ENCODE measurements at places on chromosomes 6 and 20. TPM values are rescaled to one million over a fixed set of nuclear protein-coding genes. Genes with fewer than 3 reads are reported as not detected.

DNA sequence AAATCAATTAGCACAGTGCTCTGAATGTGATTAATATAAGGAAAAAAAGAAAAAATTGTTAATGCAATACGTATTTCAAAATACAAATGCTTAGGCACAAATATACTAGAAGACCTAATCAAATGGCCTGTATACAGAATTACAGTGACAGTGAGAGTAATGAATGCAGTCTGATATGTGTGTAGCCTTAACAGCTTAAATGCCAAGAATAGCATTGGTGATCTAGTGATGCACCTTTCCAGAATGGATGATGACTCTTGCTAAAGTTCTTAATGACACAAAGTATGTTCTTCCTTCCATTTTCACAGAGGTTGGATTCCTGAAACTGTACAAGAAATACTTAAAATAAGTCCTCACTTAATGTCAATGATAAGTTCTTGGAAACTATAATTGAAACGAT is 131.0 kb downstream of the CDKAL1 start:
- DNase-seq: no peak

DNA sequence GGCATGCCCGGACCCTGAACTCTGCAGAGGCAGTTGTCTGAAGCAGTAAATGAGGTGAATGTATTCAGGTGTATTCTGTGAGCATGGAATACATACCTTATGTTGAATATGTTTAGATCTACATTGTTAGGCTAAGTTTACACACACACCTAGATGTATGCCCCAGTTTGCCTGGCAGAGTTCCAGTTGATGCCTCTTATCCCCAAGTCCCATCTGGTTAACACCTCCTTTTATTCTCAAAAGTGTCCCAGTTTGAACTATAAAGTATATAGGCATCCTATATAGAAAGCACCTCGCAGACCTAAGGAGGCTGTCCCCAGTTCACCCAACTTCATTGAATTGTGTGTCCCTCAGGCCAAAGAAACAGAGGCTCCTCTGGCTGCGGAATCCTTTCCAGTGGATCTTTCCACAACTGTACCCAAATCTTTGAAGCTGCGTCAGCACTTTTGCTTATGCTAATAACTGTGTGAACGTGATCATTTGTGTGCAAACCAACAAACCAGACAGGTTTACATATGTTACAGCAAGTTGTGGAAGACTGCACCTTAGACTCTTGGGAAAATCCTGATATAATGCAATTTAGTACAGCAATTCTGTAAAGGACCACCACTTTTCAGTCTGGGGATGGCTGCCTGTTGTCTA is 4.8 kb upstream of the DHX35 start:
- DNase-seq: no peak

Gene MDFI
- polyA plus RNA-seq: 51.3 TPM

GRCh38 chr6:56314683-56315523 is 67.5 kb upstream of the COL21A1 start:
- peak; percentile 27 for DNase-seq

Gene CTAGE9
- polyA plus RNA-seq: not detected

Gene PTK7
- 46.5 TPM for polyA plus RNA-seq

DNA sequence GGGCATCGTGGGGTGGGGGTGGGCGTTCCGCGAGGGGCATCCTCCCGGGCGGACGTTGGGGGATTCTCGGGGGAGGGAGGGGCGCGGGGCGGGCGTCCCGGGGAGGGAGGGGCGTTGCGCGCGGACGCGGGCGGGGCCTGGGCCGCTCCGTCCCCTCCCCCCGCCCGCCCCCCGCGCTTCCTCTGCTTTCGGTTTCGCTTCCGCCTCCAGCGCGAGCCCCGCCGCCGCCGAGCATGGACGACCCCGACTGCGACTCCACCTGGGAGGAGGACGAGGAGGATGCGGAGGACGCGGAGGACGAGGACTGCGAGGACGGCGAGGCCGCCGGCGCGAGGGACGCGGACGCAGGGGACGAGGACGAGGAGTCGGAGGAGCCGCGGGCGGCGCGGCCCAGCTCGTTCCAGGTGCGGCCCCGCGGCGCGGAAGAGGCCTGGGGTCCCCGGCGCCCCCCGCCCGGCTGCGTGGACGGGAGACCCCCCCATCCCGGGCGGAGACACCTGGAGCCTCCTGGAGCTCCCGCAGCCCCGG is at the start of gene OGFR:
Gene OGFR (plus strand): TSS at position 209 of the 528 bp plus-strand sequence. CDS start 25 bp downstream, at position 234.
- DNase-seq: peak; percentile 58

Gene MCHR2
- polyA plus RNA-seq: not detected

Gene SPATS1
- polyA plus RNA-seq: not detected

DNA sequence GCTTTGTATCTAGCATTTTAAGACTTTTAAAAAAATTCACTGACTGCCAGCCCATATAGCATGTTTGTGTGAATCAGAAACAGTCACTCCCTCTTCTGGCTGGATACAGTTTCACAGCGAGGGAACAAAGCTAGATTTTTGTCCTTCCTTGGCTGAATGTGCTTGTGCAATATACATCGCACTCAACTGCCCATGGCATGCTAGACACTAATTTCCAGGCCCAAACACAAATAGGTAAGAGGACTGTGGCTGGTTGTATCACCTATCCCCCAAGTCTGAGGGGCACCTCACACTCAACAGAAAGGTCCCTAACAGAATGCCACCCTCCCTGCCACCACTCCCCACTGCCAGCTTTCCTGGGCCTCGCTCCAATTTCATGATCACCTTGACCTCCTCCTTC is 16.2 kb upstream of the BLCAP start:
- peak; percentile 20 for DNase-seq

DNA sequence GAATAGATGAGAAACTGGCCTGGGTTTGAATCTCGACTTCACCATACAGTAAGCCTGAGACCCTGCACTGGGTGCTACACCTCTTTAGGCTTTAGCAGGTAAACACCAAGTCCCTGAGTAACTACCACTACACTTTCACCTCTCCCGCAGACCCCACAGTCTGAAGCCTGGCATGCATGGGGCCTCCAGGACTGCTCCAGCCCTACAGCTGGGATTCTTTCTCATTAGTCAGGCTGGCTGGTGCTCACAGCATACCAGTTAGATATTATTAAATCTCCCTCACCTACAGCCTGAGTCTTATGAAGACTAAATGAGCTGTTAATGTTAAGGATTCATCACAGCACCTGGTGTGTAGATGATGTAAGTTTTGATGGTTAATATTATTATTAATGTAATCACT is 388.7 kb downstream of the ARHGAP18 start:
- DNase-seq: no peak

Gene CCN2
- polyA plus RNA-seq: 39.5 TPM

GRCh38 chr6:144104898-144105487 is 9.6 kb upstream of the SF3B5 start:
- peak; percentile 78 for DNase-seq

DNA sequence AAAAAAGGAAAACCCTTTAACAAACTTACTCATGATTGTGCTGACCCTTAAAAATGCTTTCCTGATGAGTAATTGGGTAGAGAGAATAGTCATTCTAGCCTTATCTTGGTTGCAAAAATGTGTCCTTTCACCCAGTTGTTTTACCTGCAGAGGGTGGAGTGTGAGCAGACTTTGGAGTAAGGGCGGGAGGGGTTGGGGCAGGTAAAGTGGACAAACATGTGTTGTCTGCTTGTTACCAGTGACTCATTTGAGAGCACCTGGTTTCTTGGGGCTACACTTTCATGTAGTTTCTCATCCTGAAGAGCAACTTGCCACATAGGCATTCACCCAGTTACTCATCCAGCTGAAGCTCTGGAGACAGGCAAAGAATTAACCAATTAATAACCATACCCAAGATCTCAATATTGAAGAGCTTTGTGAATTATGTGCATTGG is 121.1 kb downstream of the TNFRSF21 start:
- no peak for DNase-seq

Gene PAX1
- 2.2 TPM for polyA plus RNA-seq

GRCh38 chr6:79863566-79863965 is 83.8 kb downstream of the ELOVL4 start:
- DNase-seq: no peak

Gene WFDC12
- not detected for polyA plus RNA-seq

DNA sequence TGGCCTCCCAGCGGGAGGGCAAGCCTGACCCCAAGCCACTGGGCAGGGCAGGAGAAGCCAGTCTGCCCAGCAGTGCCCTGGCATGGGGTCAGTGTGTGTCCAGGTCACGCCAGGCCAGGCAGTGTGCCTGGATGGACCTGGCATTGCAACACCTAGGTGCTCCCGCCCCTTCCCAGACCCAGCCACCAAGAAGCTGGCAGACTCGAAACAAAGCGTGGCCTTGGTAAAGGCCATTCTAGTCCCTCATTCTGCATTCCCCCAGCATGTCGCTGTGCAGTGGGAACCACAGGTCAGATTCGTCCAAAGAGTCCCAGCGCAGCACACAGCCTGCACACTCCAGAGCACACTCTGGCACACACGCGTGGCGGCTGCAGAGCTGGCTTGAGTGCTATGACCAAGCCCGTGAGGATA is 19.3 kb upstream of the APMAP start:
- no peak for DNase-seq

Gene ZBTB46
- polyA plus RNA-seq: 14.2 TPM

DNA sequence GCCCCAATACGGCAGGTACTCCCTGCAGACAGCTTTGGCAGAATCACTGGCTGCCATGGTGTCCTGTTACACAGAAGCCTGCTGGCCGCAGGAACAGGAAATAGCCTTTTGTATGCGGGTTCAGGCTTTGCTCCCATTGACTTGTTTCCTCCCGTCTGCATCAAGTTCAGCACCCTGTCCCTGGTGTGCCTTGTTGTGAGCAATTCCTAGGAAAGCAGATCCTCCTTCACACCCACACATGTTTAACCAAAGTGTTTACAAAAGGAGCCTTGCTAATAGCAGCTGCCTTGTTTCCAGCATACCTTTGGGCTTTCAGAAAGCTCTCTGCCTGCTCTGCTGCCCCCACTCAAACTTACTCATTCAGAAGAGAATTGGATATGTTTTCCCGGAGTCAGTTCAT is 127.2 kb upstream of the SUPT3H start:
- no peak for DNase-seq

DNA sequence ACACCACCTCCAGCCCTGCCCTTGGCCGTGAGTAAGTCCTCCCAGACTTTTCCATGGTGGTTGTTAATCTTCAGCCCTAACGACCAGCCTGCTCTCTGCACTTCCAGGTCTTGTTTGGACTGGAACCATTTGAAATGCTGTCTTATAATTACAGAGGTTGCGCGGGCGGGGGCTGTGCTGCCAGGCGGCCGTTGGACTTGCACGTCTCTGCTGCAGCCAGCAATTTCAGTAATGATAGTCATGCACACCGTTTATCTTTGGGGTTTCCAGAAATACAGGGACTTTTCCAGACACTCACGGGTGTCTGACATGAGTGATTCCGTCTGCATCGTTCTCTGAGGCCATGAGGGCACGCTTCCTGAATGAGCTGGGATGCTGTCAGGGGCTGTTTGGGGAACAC is 118.2 kb downstream of the BMP7 start:
- no peak for DNase-seq

GRCh38 chr6:89297695-89298351 is 17.3 kb downstream of the GABRR2 start:
- DNase-seq: peak; percentile 93

Gene SLC35D3
- not detected for polyA plus RNA-seq

GRCh38 chr6:56715741-56716140 is 73.1 kb upstream of the DST start:
- no peak for DNase-seq

DNA sequence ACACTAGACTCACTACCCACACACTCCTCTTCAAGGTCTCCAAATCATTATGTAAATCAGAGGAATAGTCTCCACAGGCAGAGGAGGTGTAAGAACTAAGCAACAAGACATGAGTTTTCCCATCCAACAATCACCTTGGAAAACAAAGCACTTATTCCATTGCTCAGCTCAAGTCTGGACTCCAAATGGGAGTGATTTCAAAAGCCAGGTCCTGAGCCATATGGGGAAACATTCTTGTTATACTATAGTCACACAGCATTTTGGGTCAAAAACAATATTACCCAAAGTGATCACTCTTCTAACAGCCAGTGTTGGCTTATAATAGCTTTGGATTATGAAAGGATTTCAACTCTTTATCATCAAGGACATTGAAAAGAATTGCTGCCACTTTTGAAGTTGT is 3.6 kb upstream of the PRPH2 start:
- no peak for DNase-seq

- DNase-seq: no peak
Observed at GRCh38 chr6:15480525-15480924, 182.3 kb downstream of the DTNBP1 start.

Gene TSBP1
- polyA plus RNA-seq: not detected

DNA sequence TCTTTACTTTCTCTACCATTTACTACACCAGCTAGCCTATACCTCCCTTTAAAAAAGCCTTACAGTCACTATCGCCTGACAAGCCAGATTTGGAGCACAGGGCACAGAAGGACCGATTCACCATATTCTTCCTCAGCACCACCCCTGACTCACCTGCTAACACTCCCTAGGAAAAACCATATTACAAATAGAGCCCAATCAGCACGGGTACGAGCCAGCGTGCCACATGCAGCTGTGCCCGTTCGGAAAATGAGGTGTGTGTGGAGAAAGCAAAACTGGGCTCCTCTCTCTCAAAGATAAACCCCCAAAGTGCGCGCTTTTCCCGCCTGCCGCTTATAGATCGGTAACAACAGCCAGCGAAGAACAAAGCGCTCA is 1.2 kb downstream of the SYNCRIP start:
- no peak for DNase-seq

GRCh38 chr6:23775127-23775526 is 350.9 kb upstream of the NRSN1 start:
- peak; percentile 11 for DNase-seq

- DNase-seq: no peak
Observed at GRCh38 chr20:5836569-5836968, 86.4 kb downstream of the SHLD1 start.

- no peak for DNase-seq
Observed at GRCh38 chr6:15290962-15291704, 45.3 kb downstream of the JARID2 start.

GRCh38 chr6:112841553-112842329 is 494.6 kb downstream of the RFPL4B start:
- no peak for DNase-seq

Gene ASIP
- not detected for polyA plus RNA-seq

Gene BMP5
- 10.3 TPM for polyA plus RNA-seq

Gene RSPO4
- polyA plus RNA-seq: 0.95 TPM

Gene CSNK2B
- 148 TPM for polyA plus RNA-seq

- DNase-seq: no peak
Observed at GRCh38 chr20:3908667-3909066, 19.5 kb downstream of the PANK2 start.

Gene ADAM33
- polyA plus RNA-seq: 107 TPM

Gene CST4
- not detected for polyA plus RNA-seq

DNA sequence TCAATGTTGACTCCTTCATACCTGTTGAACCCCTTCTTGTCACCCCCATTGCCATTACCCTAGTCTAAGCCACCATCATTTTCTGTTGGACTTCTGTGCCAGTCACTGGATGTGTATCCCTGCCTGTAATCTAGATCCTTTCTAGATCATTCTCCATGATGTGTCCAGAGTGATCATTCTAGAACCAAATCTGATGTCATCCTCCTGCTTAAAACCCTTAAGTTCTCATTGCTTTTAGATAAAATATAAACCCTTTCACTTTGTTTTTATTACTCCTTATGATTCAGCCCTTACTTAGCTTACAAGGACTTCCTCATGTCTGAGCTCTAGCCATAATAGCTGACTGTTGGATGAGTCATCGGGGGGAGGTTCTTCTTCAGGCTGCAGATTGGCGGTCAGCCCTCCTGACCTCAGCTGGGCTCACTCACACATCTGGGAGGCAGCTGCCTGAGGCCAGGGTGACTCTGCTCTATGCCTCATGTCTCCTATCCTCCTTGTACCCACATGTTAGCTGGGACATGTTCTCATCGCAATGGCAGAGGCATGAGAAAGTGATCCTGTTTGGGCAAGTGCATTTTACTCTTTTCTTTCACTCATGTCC is 287.6 kb downstream of the ESR1 start:
- DNase-seq: peak; percentile 59

Gene C4B
- polyA plus RNA-seq: 16.4 TPM

GRCh38 chr6:36975231-36976006 is 10.6 kb downstream of the MTCH1 start:
- DNase-seq: no peak
